Activated CD8-positive, alpha-beta memory T cell treated with anti-CD3 and anti-CD28 coated beads for 24 hours (primary cell): ENCODE measurements at places on chromosomes 11 and 22.

DNA sequence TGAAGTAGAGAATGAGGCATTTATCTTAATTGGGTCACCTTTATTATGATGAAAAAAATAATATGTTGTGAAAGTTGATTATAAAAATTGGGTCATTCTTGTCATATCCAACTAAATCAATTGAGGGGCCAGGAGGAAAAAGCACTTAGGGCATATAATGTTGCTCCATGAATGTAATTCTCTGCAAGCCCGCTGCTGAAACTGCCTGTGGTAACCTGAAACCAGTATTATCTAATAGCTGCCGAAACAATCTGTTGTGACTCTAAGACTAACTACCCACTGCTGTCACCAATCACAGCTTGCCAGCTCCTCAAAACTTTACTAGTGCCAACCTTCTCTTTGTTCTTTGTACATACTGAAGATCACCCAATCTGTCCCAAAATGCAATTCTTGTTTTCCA, 115.8 kb downstream of the ATG16L2 start:
- DNase-seq, result no peak

DNA sequence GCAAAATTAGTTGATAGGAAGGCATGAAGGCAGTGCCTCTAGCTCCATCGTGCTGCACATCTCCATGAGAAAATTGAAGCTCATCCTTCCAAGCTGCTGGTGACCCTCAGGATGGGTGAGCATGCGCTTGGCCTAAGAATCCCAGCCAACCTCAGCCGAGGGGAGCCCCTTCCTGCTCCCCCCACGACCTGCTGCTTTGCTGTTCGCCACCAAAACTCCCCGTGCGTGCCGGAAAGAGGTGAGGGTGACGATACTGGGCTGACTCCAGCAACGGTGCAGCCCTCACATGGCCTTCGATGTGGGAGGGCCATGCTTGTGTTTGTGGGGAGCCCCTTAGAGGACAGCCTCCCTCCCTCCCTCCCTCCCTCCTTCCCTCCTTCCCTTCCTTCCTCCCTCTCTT, 660.9 kb downstream of the BRD1 start:
- no peak for DNase-seq

- DNase-seq, result no peak
Measured at GRCh38 chr22:20080776-20081654, 974 bp downstream of the DGCR8 start.

GRCh38 chr11:88102598-88102934, 72.7 kb downstream of the RAB38 start:
- no peak for DNase-seq

GRCh38 chr11:1122664-1123002, 35.1 kb upstream of the MUC5AC start:
- DNase-seq, result no peak

- no peak for DNase-seq
Measured at GRCh38 chr11:128501632-128502549, 85.5 kb downstream of the ETS1 start.
